A549 treated with CpdA at 1 μM for 4 hours (cell line): ENCODE measurements at places on chromosomes 2 and 18. TPM values are rescaled to one million over a fixed set of nuclear protein-coding genes. Genes with fewer than 3 reads are reported as not detected.

Gene TGFA
- 6.2 to 8.2 TPM (median 7.0 TPM) in 5 replicates for total RNA-seq

Gene AP1S3
- 18.8 to 44.4 TPM (median 25.2 TPM) in 5 replicates for total RNA-seq

Gene MYOM1
- total RNA-seq = 0.11 to 0.26 TPM (median 0.16 TPM) in 5 replicates

Gene ZBTB7C
- 0.03 to 0.10 TPM (median 0.06 TPM) in 5 replicates for total RNA-seq

Gene CNTNAP5
- total RNA-seq = not detected in 5 replicates

Gene HOXD13
- total RNA-seq = 0.16 to 0.34 TPM (median 0.30 TPM) in 5 replicates

Gene KCNF1
- total RNA-seq = 20.5 to 42.7 TPM (median 34.4 TPM) in 5 replicates

Gene LGALSL
- total RNA-seq = 9.0 to 12.0 TPM (median 11.2 TPM) in 5 replicates

Gene TMEM163
- 0.07 to 0.12 TPM (median 0.07 TPM) in 3 of 5 replicates, not detected in the others for total RNA-seq

Gene SULT1C4
- 0.02 TPM in 1 of 5 replicates, not detected in the others for total RNA-seq
